ENCODE measurements at places on chromosomes 13 and 19.

DNA sequence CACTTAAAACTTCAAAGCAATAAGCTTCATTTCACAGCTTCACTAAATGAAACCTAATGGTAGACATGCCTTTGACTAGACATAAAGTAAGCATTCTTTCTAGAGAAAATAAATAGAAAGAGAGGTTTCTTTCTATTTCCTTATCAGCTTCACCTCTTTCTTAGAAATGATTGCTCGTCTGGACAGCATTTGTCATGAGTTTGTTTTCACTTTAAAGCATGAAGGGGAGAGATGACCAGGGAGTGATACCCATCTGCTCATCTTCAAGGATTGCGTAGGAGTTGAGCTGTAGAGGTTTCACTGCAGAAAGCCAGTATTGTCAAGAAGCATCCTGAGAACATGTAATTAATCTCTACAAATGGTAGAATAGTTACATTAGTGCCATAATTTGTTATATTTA, 61.3 kb downstream of the COL4A2 start:
- DNase-seq, result no peak
- no peak overlapping the region for H3K4me3 ChIP-seq
- H3K27me3 ChIP-seq, result no peaks in the 10 kb centered on the region
- no peaks in the 10 kb centered on the region for H3K4me1 ChIP-seq
- no peaks in the 10 kb centered on the region for H3K36me3 ChIP-seq
- H3K27ac ChIP-seq, result no peak overlapping the region

GRCh38 chr19:51096473-51097165, 11.6 kb downstream of the CTU1 start:
- peaks cover 6% of the 10 kb centered on the region for H3K4me1 ChIP-seq
- DNase-seq, result no peak
- no peaks in the 10 kb centered on the region for H3K36me3 ChIP-seq
- H3K4me3 ChIP-seq, result no peak overlapping the region

DNA sequence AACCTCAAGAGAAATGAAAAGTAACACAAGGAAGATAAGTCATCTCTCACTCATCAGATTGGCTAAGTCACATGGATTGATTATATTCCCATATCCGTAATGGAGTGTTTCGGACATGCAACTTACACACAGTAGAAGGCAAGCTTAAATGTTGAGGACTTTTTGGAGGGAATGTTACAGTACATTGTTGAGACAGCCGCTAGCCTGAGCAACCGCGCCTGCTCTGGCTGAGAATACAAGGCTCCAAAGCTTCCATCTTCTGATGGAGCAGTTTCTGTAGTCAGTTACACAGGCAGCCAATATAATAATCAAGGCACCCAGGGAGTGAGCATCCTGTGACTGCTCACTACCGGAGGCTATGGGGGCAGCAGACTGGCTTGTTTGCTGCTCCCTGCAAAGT, 1.0 kb upstream of the CRYL1 start:
- peaks cover 5% of the 10 kb centered on the region for H3K4me1 ChIP-seq
- no peaks in the 10 kb centered on the region for H3K36me3 ChIP-seq
- no peak for DNase-seq
- no peak overlapping the region for H3K4me3 ChIP-seq
- H3K27ac ChIP-seq, result no peak overlapping the region

DNA sequence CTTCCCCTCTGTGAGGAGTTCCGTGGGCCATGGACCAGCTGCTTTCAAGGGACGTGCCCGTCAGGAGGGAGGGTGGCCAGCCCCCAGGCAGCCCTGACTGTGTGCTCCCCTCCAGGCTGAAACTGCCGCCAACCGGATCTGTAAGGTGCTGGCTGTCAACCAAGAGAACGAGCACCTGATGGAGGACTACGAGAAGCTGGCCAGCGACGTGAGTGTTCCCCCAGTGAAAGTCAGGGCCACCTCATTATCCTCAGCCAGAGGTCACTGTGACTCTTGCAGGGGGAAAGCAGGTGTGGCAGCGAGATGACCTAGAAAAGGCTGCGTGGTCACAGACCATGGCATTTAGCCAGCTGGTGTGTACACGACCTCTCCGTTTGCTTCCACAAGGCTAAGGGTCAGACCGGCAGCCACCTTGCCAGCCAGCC, 29.9 kb downstream of the CAPN12 start:
- H3K4me1 ChIP-seq, result no peaks in the 10 kb centered on the region
- no peak overlapping the region for H3K27ac ChIP-seq
- H3K36me3 ChIP-seq, result peaks cover 69% of the 10 kb centered on the region
- no peak overlapping the region for H3K4me3 ChIP-seq
- H3K27me3 ChIP-seq, result no peaks in the 10 kb centered on the region

DNA sequence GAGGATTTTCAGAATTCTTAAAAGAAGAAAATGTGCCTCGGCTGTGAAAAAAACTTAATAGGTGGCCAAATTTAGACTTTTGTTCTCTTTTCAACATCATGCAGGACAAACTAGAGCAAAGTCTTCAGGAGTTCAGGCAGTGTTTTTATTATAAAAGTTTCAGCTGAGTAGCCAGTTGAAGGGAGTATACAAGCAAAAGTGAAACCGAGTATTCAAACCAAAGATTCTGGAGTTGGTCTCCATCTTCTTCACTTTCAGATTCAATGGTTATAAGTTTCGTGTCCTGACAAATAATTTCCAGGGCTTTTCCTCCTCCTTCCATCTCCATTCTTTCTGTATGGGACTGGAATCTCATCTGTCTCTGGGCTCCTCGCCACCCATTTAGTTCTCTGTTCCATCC, 379.7 kb downstream of the GPC5 start:
- H3K36me3 ChIP-seq, result no peaks in the 10 kb centered on the region
- no peak for DNase-seq
- no peaks in the 10 kb centered on the region for H3K27me3 ChIP-seq
- H3K4me1 ChIP-seq, result peaks cover 3% of the 10 kb centered on the region
- no peak overlapping the region for H3K27ac ChIP-seq

DNA sequence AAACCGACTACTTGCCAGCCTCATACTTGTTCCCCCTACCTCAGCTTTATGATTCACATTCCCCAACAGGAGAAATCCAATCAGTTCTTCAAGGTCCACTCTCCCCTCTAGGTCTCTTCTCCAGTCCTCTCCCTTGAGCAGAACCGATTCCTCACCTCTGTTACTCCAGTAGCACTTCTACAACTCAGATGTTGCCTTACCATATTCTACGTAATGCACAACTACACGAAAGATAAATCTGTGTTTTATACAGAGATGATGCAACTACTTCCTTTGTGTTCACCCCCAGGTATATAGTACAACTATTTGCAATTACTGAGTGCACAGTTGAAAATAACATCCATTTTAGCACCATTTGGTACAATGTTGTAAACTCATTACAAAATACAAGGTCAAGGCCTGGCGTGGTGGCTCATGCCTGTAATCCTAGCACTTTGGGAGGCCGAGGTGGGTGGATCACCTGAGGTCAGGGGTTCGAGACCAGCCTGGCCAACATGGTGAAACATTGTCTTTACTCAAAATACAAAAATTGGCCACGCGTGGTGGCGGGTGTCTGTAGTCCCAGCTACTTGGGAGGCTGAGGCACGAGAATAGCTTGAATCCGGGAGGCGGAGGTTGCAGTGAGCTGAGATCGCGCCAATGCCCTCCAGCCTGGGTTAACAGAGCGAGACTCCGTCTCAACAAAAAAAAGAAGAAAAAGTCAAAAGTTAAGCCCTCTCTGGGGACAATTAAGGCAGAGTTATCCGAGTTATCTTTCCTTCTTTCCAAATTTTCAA, 2.8 kb upstream of the WBP4 start:
- H3K27me3 ChIP-seq, result no peaks in the 10 kb centered on the region
- H3K4me3 ChIP-seq, result no peak overlapping the region
- H3K36me3 ChIP-seq, result peaks cover 1% of the 10 kb centered on the region
- no peak overlapping the region for H3K27ac ChIP-seq
- no peak for DNase-seq

Data from H1 (cell line).